Inflammatory macrophage treated with lipopolysaccharide for 4 hours (primary cell): ENCODE measurements at places on chromosomes 6 and 20.

GRCh38 chr20:64144144-64144912, 19.9 kb upstream of the MYT1 start:
- DNase-seq: no peak

- DNase-seq: no peak
Observed at GRCh38 chr6:141874930-141875602, 257.7 kb upstream of the GJE1 start.

GRCh38 chr6:29949934-29950333, 7.6 kb downstream of the HLA-A start:
- DNase-seq: no peak

GRCh38 chr6:97401533-97401932, 118.5 kb upstream of the MMS22L start:
- no peak for DNase-seq

GRCh38 chr6:71489736-71490135, 201.1 kb downstream of the OGFRL1 start:
- peak; percentile 17 for DNase-seq

DNA sequence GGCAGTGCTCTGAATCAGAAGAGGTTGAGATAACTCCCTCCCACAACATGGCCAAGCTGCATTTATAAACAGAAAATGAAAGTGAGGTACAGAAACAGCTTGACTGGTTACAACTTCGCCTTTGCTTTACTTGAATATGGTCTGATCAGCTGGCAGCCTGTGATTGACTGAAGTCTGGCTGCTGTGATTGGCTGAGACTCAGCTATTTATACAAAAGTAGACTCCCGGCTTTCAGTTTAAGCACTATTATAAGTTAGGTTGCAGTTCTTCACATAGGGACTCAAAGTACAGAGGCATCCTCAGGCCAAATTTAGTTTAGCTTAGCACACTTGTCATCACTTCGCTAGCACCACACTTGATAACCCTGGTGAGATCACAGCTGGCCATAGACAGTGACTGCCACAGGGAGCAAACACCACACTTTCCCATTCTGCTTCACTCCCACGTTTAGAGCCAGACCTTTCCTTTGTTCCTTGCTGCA, 362.6 kb downstream of the EPM2A start:
- DNase-seq: no peak

DNA sequence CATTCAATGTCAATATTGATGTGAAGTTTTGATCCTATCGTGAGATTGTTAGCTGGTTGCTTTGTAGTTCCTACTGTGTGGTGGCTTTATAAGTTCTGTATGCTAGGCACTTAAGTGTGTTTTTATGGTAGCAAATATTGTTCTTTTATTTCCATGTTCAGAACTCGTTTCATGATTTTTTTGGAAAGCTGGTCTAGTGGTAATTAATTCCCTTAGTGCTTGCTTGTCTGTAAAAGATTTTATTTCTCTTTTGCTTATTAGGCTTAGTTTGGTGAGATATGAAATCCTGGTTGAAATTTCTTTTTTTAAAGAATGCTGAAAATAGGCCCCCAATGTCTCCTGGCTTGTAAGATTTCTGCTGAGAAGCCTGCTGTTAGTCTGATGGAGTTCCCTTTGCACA, 27.8 kb upstream of the PLCB1 start:
- no peak for DNase-seq

- peak; percentile 69 for DNase-seq
Observed at GRCh38 chr6:134416418-134417154, 98.7 kb upstream of the SGK1 start.
